Islet precursor cell (in vitro differentiated cells): ENCODE measurements at places on chromosomes 3 and 15.

DNA sequence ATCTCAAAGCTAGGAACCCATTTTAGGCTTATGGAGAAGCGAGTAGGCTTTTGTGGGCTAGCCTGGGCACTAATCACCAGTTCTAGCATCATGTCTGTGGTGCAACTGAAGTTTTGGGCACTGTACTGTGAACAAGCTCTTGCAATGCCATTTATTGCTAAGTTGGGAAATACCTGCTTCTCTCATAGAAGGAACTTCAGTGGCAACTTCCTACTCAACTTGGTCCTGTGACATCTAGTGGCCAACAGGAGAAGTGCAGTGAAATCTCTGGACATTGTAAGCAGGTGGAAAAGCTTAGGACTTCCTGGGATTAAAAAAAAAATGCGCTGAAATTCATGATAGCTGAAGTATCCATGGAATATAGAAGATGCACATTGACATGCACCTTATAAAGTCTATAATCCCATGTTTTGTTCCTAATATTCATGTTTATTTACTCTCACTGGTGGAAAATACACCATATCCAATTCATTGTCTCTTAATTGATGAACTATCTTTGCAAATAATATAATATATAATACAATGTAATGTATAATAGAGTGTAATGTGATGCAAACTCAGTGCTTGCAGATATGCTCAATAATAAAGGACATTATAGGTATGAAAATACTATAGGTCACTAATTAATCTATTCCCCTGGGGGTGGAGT, 6.5 kb upstream of the ALDH1A3 start:
- DNase-seq: peak; percentile 80

- DNase-seq: no peak
Measured at GRCh38 chr15:52876991-52877663, 87.0 kb upstream of the ONECUT1 start.

GRCh38 chr3:158379517-158379916, 191.5 kb upstream of the MLF1 start:
- DNase-seq: no peak

DNA sequence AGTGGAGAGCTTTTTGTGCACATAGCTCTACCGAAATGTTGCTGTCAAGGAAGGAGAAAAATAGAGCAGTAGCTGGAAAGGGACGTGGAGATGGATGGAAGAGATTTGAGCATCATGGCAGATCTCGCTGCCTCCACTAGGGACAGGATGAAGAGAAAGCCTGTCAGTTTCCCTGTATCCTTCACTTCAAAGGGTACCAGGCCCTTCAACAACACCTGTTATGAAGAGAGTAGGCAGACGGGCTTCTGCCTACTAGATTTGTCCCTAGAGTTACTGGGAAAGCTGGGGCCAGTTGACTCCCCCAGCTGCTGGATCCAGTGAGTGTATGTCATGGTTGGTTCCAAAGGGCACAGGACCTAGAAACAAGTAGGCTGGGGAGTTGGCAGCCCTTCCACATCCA, 150.8 kb downstream of the TLE3 start:
- DNase-seq: no peak

DNA sequence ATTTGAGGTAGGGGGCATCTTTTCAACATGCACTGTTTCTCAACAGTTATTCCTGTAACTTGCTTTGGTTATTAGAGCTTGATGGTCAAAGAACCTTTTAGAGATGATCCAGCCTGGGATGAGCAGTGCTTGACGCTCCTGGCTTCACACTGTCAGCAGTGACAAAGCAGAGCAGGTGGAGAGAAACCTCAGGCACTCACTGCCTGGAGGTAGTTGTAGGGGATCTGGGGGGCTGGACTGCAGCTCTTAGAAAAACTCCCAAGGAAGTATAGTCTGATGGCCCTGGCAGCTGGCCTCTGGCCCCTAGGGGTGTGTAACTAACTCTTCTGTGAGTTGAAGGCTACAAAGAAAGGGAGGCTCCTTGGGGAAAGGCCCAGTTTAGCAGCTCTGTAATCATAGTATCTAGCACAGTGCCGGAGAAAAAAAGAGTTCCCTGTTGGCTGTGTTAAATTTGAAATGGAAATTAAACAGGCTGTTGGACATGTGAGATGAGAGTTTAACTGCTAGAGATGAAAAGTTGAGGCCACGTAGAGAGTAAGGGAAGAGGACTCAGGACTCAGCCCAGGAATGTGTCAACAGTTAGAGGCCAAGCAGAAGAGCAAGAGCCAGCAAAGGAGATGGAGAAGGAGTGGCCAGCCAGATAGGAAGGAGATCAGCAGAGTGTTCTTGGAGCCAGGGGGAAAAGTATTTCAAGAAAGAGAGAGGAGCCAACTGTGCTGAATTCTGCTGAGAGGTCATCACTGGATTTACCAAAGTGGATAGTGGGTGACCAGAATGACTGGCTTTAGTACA, 14.2 kb downstream of the OXNAD1 start:
- no peak for DNase-seq

- no peak for DNase-seq
Measured at GRCh38 chr3:38361496-38361895, 14.9 kb downstream of the XYLB start.

DNA sequence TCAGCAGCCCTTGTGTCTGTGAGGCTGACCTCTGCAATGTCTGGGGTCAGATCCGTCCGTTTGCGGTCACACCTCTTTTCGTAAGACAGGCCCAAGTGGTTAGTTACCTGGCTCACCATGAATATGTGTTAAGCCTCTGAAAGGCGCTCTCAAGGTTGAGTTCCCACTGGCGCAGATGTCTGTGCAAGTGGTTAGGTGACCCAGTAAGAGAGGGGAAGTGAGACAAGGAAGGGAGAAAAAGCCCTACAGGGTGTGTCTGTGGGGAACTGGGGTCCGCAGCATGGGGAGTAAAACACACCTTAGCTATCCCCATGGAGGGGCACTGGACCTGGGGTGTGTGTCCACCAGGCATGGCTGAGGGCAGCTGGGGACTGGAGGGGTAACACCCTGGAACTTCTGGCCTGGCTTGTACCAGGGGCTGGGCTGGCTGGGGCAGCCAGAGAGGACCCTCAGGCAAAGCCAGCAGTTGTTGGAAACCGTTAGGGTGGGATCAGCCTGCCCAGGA, 391.6 kb upstream of the PROK2 start:
- no peak for DNase-seq

DNA sequence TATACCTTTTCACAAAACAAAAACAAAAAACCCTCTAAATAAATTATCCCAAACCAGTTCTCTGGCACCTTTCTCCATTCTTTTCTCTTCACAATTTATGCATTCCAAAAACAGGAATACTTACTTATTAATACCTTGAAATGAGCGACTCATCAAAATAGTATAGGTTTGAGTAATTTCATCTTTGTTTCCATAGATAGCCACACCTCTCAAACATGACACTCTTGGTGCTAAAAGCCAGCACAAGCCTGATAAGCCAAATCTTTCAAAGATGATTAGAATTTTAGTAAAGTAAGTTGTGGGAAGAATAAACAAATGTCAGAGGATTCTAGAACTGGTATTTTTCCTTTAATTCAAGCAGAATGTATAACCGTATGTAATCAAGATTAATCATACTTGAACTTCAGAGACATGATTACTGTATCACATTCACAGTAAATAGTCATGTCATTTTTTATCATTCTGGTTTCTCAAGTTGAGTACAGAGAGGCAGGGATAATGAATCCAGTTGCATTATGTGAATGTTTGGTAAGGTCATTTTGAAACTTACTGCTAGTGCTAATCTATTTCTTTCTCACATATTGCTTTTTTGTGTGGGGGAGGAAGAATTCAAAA, 12.1 kb upstream of the WDR5B start:
- DNase-seq: no peak

DNA sequence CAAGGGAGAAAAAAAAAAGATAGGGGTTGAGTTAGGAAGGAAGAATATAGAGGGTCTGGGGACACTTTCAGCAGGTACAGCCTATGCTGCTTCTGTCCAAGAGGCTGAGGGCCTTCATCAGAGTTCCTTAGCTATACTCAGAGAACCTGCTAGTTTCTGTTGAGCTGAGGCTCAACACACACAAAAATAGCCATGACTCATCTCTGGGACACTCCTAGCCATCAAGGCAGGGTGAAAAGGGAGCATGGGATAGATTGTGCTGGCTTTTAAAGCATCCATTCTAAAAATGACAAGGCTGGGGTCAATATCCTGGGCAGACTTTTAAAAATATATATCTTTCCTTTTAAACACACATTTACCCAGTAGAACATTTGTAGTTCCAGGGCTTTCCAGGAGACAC, 2.8 kb upstream of the RTP2 start:
- no peak for DNase-seq

DNA sequence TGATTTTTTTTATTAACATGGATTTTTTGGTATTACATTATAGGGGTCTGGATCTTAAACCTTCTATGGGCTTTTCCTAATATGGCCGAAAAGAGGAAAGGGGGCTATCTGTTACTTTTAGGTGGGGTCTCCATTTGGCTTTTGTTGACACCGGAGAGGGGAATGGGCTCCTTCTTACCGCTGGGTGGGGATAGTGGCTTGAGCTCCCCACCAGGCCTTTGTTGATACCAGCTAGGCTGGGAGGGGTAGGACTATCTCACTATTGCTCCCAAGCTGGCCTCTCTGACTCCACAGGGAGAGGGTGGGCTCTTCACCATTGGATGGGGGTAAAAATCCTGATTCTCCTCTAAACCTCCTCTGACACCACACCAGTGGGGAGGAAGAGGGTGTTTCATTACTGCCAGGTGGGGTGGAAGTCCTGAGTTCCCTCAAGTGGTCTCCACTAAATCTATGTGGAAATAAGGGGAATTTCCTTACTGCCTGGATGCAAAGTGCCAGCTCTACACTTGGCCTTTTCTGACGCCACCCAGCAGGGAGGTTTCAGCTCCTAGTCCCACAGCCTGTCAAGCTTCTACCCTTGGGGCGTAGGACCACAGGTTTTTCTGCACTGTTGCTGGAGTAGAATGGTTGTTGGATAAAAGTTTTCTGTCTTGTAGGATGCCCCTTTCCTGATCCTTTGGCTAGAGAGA, 572.3 kb downstream of the MAGI1 start:
- peak; percentile 64 for DNase-seq

GRCh38 chr3:169619793-169620192, 43.7 kb downstream of the MECOM start:
- DNase-seq: no peak

DNA sequence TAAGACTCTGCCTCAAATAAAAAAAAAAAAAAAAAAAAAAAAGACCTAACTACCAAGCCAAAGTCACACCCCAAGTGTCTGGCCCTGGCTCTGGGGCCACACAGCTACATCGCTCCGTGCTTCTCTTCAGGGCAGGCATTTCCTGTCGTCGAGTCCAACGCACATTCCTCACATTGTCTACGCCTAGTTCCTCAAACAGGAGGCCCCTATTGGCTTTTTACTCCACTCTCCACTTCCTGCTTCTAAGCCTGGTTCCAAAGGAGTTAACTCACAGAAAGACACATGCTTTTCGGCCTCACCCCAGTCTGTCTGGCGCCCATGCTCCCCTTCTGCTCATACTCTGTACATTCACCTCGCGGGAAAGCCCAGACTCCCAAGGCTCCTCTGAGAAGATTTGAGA, 28.8 kb downstream of the KNG1 start:
- DNase-seq: peak; percentile 84

- no peak for DNase-seq
Measured at GRCh38 chr15:52060501-52060900, 41.5 kb downstream of the MAPK6 start.
